ENCODE measurements at places on chromosomes 3 and 15.

DNA sequence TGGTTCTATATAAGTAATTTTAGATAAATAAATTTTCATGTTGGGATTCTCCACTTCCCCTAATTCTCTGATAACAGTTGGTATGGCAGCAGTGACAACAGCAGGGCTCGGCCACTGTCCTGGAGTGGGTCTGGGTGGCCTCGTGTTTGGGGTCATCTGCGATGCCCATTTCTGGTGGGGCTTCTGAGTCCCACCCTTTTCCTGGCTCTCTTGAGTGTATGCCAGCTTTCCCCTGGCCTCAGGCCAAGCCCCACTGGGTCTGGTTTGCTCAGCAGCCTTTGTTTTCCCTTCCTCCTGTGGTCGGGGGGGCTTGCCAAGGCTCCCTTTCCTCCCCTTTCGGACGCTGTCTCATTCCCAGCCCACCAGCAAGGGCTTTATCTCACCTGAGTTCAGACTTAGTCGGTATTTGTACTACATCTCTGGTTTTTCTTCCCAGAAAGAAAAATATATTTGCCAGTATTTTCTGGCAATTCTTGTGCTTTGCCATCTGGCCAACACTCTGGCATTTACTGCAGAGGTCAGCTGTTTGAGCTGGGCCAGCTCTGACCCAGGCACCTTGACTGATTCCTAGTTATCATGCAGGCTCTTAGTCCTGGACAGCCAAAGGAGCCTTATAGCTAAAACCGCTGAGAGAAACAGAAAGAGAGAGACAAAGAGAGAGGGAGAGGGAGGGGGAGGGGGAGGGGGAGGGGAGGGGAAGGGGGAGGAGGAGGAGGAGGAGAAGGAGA, 35.2 kb downstream of the MYZAP start:
- no peak for DNase-seq

GRCh38 chr15:57541805-57542504, 49.7 kb upstream of the MYZAP start:
- DNase-seq = peak; percentile 86

- peak; percentile 75 for DNase-seq
Measured at GRCh38 chr3:195241592-195242355, 29.2 kb downstream of the XXYLT1 start.

DNA sequence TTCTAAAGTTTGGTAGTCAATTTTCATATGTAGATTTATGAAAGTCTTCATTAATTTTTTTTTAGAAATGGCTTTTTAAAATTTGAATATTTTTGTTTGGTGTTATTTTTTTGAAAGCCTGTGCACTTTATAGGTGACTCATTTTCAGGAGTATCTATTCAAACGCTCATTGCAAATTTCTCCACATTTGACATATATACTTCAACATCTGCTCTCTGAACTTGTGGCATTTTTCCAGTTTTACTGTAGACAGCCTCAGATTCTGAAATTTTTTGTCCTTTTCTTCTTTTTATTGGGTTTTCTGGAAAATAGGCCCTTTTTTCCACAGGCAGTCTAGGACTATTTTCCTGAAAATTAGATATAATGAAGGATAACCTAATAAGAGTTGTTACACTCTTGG, 396.6 kb downstream of the RBMS3 start:
- no peak for DNase-seq

- no peak for DNase-seq
Measured at GRCh38 chr3:153785901-153786300, 335.3 kb upstream of the ARHGEF26 start.

GRCh38 chr3:116601206-116601605, 108.4 kb upstream of the TUSC7 start:
- no peak for DNase-seq

DNA sequence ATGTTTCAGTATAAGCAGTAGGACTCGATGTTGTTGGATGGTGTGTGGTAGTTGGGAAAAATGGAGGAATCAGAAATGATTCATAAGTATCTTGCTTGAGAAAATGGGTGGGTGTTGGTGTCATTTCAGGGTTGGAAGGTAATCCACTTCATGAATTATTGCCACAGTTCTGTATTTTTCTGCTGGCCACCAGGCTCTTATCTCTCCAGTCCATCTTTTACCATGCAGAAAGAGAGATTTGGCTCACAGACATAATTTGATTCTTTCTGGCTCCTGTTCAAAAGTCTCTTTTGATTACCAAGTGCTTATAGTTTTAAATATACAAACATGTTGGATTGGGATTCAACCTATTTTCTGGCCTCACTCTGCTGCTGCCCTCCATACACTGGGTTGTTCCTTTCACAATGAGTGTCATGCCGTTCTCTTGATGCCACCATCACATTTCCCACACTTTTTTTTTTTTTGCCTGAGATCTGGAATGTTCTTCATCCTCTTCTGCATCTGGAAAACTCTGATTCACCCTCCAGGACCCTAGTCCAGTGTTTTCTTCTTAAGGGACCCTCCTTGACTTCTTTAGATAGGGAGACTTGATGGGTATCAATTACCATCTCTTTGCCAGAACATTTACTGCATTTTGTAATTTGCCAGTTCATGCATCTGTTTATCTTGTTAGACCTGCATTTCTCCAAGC, 69.4 kb upstream of the GAP43 start:
- DNase-seq = no peak

DNA sequence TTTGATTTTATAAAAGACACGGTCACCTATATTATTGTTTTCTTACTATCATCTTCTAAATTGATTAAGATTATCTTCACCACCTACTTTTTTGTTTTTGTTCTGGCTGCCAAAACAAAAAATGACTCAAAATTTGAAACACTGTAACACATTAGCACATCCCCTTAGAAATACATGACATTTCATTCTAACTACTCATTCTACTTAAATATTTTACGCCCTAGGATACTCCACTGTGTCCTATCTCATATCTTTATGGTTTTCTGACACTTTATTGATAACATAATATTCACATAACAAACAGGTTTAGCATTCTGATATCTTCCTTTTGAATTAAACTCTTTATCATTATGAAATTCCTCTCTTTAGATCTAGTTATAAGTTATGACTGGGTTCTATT, 656.2 kb downstream of the GBE1 start:
- no peak for DNase-seq

GRCh38 chr15:98160236-98160635, 199.7 kb downstream of the ARRDC4 start:
- no peak for DNase-seq

DNA sequence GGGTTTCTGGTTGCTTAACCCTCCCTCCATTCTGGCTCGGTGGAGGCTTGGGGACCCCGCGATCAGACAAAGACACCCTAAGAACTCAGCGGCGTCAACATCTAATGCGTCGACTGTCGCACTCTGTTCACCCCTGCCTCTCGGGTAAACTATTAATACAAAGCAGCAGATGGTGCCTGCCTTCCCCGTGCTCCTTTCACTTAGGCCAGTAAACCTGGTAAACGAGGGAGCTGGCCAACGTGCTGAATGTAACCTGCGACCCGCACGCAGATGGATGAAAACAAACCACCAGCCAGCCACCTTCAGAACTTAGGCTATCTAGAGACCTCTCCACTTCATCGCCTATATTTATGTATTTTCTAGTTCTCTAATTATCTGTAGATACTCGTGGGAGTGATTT, 848 bp upstream of the CADPS start:
- DNase-seq = peak; percentile 87

GRCh38 chr3:29406291-29406832, 125.5 kb downstream of the RBMS3 start:
- DNase-seq = no peak

GRCh38 chr3:173921732-173922131, 524.2 kb downstream of the NLGN1 start:
- DNase-seq = no peak

DNA sequence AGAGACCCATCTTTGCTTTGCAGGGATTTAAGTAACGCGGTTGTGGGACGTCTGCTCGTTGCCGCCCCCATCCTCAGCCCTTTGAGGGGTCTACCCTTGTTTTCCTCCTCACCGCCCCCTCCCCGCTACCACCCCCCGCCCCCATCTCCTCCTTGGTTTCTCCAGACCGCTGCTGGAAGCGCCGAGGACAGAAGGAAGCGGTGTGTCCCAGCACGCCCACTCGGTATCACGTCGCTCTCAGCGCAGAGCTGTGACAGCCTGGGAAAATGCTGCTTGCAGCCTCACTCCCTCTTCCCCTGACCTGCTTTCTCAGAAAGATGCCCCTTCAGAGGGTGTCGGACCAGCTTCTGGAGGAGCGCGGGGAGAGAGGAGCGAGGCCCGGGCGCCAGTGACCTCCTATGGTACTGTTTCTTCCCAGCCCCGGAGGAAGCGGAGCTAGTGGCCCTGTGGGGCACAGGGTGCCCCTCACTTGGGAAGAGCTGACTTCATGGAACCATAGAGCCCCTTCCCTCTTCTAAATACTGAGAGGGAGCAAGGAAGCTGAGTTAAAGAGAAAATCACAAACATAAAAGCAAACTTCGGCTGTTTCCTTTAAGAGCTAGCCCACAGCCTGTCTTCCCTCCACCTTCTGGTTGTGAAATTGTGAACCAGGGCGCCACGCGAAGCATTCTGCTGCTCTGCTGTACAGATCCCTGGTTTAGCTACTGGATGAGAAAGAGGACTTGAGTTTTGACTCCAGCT, 698 bp downstream of the IL1RAP start:
- peak; percentile 86 for DNase-seq

DNA sequence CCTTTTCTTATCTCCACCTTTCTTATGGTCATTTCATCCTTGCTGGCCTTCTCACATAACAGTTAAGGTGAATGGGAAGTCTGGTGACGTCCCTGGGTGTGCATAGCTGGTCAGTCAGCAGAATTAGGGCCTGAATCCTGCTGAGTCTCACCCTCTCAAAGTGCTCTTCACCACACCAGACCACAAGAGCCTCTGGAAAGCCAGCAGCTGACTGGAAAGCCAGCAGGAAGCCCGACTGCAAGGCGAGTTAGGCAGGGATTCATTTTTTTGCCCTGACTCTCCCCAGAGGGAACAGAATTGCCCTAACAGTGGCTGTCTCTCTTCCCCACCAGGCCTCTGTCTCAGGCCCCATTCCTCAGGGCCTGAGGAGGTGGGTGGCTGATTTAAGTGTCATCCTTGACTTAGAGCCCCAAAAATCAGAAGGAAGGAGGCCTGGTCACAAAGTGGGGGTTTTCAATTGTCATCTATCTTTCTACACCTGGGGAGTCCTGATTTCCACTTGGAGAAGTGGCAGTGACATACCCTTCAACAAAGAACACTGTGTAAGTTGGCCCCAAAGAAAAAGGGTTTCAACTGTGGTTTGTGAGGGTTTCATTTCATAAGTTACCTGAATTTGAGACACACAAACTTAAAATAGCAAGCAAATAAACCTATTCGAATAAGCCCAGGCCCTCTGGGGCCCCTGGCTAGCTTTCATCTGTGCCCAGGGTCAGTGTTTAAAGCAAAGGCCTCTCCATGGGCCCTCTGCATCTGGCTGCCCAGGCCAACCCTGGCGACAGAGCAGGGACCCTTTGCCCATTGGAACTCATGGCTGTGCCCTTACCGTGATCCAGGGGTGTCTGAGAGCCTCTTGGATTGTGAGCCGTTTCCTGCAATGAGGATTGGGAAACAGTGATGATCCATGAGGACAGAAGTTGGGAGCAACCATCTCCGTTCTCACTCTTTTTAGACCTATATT, 90.5 kb upstream of the HERC1 start:
- DNase-seq = peak; percentile 67

DNA sequence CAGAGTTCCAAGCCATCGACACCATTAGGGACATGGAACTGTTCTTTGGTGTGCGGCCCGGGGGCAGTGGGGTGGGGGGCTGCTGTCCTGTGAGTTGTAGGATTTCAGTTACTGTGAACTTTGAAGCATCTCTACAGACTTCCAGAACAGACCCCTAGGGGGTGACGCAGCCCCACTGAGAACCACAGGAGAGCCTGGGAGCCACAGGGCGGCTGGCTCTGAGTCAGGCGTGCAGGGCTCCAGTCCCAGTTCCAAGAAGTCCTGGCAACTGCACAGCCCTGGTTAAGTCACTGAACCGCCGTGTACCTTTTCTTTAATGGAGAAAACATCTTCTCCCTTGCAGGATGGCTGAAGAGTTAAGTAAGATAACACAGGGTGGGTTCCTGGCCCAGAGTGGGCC, 23.5 kb upstream of the LRTM1 start:
- peak; percentile 87 for DNase-seq

GRCh38 chr15:59372352-59373211, at the start of gene MYO1E:
Gene MYO1E, minus strand, starts transcription at chr15:59372871. Its CDS starts 371 bp downstream, at chr15:59372500.
- peak; percentile 99 for DNase-seq

GRCh38 chr3:126961791-126962461, 21.0 kb upstream of the PLXNA1 start:
- DNase-seq = peak; percentile 85

GRCh38 chr3:126546013-126546412, 12.7 kb downstream of the C3orf22 start:
- peak; percentile 49 for DNase-seq

- no peak for DNase-seq
Measured at GRCh38 chr3:33035596-33035995, 61.4 kb downstream of the GLB1 start.

- peak; percentile 68 for DNase-seq
Measured at GRCh38 chr3:63975723-63976122, 47.6 kb downstream of the PSMD6 start.

GRCh38 chr3:69342074-69342473, 43.8 kb downstream of the FRMD4B start:
- DNase-seq = no peak

DNA sequence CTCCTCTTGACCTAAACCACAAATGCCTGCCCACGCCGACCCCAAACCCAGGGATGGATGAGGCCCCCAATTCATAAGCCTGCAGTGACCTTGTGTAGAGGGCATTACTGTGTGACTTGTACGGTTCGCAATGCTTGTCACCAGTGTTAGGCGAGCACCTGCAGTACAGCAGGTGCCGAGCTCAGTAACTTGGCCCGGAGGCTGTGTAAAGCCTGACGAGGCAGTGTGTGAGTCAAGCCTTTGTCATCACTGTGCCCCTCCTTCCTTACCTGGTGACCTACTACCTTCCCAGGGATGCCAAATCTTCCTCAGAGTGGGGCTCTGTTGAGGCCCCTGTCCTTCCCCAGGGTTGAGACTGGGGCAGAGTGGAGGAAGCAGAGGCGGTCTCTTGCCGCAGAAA, 37.2 kb upstream of the TMEM115 start:
- no peak for DNase-seq

DNA sequence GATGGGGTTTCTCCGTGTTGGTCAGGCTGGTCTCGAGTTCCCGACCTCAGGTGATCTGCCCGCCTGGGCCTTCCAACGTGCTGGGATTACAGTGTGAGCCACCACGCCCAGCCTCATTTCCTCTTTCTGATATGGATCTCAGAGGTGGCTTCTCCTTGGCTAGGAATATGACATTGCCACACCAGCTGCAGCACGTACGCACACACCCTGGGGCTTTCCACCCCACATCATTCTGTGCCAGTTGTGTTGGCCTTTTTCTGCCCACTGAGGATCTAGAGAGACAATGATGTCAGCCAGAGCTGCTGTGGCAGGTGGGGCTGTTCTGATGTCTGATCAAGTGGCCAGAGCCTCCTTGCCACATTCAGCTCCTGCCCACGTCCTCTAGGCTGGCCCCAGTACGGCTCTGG, 29.0 kb downstream of the TMEM45A start:
- DNase-seq = no peak

DNA sequence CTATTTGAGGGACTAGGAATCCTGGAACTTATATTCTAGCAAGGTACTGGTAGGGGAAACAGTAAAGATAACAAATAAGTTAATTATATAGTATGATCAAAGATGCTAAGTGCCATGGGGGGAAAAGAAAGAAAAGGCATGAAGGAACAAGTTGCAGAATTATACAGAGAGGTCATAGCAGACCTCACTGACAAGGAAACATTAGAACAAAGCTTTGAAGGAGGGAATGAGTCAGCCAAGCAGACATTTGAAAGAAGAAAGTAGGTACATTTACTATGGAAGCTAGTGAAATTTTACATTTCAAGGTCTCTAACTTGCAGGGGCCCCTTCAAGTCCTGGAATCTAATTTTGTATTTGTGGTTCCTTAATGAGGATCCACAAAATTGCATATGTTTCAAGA, 57.2 kb upstream of the TIPARP start:
- DNase-seq = no peak

GRCh38 chr15:98785807-98786621, 137.7 kb downstream of the IGF1R start:
- no peak for DNase-seq
